CD4-positive, alpha-beta T cell treated with Interleukin-1 beta for 1 hour (primary cell): ENCODE measurements at places on chromosomes 2 and 18.

GRCh38 chr2:181149056-181149455, 168.7 kb downstream of the UBE2E3 start:
- no peak for DNase-seq

GRCh38 chr2:216507220-216508160, 8.8 kb downstream of the RPL37A start:
- DNase-seq = no peak

DNA sequence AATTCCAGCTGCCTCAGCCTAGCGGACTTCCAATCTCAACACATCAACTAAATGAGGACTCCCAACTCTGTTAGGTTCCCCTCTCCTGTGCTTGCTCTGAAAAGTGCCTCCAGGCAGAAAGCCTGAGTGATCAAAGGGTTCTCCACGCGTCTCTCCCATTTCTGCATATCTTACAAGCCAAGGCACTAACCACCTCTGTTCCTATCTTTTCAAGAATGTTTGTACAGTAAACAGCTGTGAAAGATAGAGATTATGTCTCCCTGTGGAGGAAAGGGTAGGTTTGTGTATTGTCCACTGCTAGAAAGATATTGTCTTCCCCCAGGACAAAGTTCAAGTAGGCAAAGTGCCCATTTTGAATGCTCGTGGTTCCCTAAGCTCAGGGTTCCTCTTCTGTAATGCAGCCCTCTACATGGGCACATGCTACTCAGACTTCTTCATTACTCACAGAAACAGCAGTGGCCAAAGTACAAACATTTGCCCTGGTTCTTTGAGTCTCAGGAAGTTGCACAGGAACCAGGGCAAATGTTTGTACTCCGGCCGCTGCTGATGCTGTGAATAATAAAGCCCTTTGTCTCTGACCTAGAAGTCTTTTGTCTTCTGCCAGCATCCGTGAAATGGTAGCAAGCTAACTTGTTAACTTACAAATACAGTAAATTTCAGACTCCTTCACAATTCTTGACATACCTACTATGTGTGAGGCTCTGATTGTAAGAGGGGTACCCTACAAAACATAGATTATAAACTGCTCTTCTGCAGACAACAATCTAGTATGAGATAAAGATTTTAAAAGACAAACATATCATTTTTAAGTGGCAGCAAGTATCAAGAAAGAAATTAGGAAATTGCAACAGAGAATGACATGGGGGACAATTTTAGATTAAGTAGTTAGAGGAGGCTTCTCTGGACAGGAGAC, 44.5 kb downstream of the PKDCC start:
- DNase-seq = no peak

GRCh38 chr2:135121016-135121657, 69.0 kb downstream of the RAB3GAP1 start:
- DNase-seq = no peak

DNA sequence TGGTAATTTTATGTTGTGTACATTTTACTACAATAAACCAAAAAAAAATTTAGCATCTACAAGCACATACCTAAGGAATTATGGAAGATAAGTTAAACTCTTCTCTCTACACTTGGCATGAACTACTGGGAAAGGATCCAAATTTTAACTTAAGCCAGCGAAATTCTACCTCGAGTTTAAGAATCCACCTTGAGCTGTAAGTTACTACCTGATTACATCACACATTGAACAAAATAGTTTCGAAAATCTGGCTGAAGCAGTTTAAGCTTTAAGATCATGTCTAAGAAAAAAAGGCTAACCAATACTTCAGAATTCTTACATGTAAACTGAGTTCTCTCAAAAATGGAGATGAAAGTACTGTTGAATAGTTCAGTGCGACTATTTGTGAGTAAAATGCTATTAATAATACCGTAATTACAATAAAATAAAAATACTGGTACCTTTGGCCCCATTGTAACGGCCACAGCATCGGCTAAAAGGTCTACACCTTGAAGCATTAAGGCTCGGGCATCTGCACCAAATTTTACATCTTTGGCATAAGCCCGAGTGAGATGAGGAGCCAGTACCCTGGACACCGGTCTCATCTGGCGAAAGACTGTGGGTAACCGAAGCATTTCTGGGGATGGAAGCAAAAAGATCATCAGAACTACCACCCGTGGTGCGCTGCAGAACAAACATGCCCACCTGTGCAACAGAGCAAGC, 1.3 kb downstream of the HSPD1 start:
- no peak for DNase-seq

GRCh38 chr2:163213661-163214081, 375.1 kb upstream of the KCNH7 start:
- DNase-seq = no peak

GRCh38 chr2:135931776-135932443, 53.5 kb downstream of the DARS1 start:
- no peak for DNase-seq

GRCh38 chr2:176642074-176642473, 372.8 kb downstream of the MTX2 start:
- DNase-seq = no peak

DNA sequence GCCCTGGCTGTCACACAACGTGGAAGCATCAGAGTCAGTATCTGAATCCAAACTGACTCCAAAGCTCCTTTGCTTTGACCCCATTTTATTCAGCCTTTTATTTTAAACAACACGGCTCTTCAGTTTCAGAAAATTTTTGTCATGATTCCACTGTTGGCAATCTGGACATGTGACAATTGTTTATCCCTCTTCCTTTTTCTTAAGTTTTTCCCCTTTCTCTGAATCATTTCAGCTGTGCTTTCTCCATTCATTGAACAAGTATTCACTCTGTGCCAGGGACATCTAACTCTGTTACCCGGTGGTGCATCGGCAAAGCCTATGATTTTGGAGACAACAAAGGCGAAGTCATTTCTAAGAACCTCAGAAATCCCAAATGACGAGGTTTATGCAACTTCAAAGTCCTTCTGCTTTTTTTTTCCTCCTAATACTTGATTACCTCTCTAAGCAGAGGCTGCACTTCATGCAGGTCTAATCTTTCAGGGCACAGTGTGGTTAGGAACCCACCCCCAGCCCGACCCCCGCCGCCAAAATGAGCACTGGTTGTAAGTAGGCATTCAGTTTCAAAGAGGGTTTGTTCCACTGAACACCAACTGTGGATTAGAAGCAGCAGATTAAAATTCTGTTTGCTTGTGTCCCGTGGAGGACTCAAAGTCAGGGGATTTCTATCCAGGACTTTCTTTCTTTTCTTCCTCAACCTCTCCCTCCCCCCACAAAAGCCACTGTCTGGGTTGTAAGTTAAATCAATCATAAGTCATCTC, 18.6 kb downstream of the ST6GAL2 start:
- no peak for DNase-seq

DNA sequence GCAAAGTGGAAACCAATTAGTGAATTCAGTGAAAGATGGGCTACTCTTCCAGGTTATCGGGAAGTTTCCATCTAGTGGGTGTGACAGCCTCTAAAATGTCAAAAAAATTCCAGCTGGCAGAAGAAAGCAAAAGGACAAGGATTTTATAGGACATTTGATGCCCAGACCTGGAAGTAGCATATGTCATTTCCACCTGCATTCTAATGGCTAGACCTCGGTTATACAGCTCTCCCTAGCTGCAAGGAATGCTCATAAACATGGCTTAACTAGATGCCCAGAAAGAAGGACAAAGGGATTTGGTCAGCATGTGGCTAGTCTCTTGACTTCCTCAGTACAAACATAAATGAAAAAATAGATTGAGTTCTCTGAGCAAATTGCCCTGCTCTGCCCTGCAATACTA, 215.4 kb downstream of the NYAP2 start:
- no peak for DNase-seq

DNA sequence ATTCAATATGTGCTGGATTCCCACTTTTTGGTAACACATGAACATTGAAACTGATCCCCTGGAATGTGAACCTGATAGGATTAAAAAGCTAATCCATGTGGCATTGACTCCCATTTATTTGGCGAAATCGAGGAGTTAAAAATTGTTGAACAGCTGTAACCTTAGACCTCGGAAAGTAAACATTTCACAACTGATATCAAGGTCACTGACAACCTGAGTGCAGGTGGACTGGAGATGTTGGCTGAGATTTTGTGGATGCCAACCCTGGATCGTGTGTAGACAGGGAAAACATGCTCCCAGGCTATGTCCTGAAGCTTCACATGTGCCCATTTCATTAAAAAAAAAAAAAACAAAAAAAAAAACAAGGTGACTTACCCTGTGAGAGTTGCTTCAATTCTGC, 204.8 kb downstream of the SETBP1 start:
- no peak for DNase-seq

DNA sequence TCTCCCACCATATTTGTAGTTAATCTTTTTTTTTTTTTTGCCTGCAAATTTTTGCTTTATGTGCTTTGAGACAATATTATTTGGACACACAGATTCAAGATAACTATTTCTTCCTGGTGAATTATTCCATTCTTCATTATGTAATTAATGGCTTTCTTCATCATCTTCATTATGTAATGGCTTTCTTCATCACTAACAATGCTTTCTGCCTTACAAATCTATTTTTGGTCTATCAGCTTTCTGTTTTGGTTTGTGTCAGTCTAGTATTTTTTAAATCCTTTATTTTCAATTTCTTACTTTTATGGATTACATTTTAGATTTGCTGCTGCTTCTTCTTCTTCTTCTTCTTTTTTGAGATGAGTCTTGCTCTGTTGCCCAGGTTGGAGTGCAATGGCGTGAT, 60.5 kb downstream of the MSH6 start:
- no peak for DNase-seq

GRCh38 chr2:20348542-20348941, 2.1 kb downstream of the PUM2 start:
- DNase-seq = no peak

DNA sequence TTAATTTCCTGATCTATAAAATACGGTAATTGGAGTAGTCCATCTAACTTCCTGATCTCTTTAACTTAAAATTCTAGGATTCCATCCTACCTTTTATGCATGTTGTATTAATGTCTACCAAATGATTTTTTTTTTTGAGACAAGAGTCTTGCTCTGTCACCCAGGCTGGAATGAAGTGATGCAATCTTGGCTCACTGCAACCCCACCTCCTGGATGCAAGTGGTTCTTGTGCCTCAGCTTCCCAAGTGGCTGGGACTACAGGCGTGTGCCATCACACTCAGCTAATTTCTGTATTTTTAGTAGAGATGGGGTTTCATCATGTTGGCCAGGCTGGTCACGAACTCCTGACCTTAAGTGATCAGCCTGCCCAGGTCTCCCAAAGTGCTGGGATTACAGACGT, 47.8 kb downstream of the CFAP36 start:
- DNase-seq = no peak

GRCh38 chr2:203811491-203812221, 55.9 kb upstream of the CTLA4 start:
- DNase-seq = peak; percentile 56
